ENCODE measurements at places on chromosomes 1 and 21. TPM values are rescaled to one million over a fixed set of nuclear protein-coding genes. Genes with fewer than 3 reads are reported as not detected.

Gene NTNG1
- 2.0 TPM for total RNA-seq

Gene LRRC71
- not detected for total RNA-seq

Gene S1PR1
- total RNA-seq = 5.5 TPM

Gene ANGPTL1
- total RNA-seq = 6.6 TPM

Gene C1QA
- total RNA-seq = not detected

Gene C1orf74
- total RNA-seq = 2.4 TPM

Gene BRDT
- not detected for total RNA-seq

Data from fibroblast of the aortic adventitia (primary cell).